Activated CD8-positive, alpha-beta memory T cell treated with anti-CD3 and anti-CD28 coated beads for 1 hour (primary cell): ENCODE measurements at places on chromosomes 7 and 10.

- no peak for DNase-seq
Measured at GRCh38 chr7:42924223-42924838, 7.6 kb downstream of the PSMA2 start.

- no peak for DNase-seq
Measured at GRCh38 chr10:12735843-12736462, 265.6 kb downstream of the CCDC3 start.

GRCh38 chr7:132049462-132050304 is 493.3 kb upstream of the PODXL start:
- DNase-seq, result no peak

DNA sequence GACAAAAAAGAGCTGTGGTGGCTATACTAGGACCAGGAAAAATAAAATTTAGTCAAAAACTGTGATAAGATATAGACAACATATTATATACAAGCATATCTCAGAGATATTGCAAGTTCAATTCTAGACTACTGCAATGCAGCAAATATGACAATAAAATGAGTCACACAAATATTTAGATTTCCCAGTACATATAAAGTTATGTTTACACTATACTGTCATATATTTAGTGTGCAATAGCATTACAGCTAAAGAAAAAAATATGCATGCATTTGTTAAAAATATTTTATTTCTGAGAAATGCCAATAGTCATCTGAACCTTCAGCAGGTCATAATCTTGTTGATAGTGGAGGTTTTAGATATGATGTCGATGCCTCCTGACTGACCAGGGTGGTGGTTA is 72.1 kb downstream of the AKR1C4 start:
- DNase-seq, result no peak

- DNase-seq, result no peak
Measured at GRCh38 chr10:131621784-131622624, 278.8 kb upstream of the PPP2R2D start.

- no peak for DNase-seq
Measured at GRCh38 chr7:11009631-11010030, 36.0 kb downstream of the PHF14 start.

- no peak for DNase-seq
Measured at GRCh38 chr7:113548137-113548536, 370.7 kb downstream of the PPP1R3A start.

DNA sequence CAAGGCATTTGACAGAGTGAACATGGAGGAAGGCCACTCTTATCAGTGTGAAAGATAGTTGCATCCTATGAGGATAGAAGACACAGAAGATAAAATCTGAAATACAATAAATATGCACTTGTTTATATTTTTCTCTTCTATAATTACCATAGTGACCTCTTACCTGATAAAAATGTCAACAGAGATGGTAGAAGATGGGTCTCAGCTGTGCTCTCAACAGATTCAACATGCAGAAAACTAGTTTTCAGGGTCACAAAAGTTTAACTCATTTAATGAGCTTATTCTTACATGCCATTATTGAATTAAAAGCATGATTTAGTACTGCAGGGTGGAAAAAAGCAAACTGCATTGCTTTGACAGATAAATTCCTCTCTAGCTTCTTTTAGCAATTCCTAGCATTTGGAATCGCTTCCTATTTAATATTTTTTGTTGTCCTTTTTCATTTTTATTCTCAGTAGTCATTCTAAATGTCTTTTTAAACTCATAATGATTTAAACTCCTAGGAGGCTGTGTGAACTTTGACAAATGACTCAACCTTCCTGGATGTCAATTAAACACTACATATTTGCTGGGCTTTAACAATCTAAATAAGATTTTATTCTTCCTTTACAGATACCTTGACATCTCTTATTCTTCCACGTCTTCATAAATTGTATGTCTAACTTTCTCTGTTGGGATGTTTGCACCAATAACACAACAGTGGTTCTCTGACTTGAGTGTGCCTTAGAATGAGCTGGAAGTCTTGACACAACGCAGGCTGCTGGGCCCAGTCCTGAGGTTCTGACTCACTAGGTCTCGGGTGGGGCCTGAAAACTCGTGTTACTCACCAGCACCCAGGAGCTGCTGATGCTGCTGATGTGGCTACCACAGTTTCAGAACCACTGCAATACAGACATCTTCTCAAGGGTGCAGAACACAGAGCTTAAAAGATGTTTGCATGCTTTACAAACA is 565.5 kb upstream of the IGFBP3 start:
- DNase-seq, result no peak

DNA sequence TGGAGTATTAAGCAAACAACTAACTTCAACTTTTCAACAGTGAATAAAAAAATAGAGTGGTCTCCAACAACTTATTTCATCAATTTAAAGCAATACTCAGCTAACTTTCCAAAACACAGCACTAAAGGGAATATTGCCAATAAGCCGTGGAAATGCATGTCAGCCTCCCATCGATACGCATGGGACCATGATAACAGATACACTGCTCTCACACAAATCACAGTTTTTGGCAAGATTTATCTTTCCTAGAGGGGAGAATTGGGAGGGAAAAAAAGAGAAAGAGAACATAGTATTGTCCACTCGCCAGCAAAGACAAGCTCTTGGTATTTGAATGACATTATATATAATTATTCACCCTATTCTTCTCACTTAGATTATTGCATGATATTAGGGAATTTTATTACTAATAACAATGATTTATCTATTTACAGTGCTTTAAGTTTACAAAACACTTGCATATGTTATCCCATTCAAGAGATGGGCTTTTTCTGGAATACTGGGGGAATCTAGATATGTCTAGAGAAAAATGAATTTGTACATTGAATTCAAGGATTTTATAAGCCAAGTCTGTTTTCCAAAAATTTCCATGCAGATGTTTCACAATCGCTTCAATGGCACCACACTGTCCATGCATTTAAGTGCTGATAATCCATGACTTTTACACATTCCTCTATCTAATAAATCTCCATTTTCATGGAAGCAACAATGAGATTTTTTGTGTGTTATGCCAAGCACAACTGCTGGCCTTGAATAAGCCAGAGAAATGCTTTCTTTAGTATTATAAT is 194.0 kb upstream of the MGMT start:
- no peak for DNase-seq

DNA sequence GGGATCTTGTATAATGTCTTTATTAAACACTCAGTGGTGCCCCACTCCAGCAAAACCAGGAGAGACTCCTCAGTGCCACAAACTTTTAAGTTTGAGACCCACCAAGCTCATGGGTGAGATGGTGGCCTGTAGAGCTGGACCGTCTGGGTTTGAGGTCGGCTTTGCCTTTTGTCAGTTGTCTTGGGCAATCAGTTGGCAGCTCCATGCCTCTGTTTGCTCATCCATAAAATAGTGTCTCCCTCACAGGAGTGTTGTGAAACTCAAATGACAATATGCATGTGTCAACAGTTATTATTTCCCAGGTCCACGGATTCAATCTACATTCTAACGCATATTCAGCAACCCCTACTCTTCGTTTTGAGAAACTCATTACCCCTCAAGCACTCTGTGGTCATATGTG is 367.8 kb upstream of the C7orf33 start:
- DNase-seq, result no peak

DNA sequence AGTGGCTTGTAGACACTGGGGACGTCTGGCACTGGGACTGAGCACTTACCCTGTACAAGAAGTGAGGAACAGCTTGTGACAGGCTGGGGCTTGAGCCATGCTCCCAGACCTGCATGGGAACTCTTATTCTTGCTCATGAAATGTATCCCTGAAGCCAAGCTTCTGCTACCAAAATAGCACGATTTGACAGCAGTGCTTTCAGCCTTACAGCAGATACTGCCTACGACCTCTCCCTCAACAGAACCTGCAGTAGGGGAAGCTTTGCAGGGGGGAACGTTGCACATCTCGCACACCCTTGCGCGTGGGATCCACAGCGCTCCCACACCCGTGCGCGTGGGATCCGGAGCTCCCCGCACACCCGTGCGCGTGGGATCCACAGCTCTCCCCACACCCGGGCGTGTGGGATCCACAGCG is 88.0 kb downstream of the CREM start:
- no peak for DNase-seq

GRCh38 chr10:102396317-102396650 is 779 bp downstream of the NFKB2 start:
- DNase-seq, result no peak

DNA sequence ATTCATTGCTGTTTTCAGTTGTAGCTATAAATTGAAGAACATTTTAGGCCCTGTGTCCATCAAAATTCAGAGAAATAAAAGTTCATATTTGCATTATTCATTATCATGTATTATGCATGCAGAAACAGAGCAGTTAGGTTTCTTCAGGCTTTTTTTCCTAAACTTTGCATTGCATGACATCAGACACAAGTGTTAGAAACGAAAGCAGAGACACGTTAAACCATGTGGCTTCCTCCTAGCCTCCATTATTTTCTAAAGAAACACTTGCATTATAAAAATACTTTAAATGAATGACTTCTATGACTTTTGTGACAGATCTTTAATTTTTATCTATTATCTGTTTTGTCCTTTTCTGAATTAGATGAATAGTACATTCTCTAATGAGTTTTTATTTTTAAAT is 8.8 kb upstream of the EBLN1 start:
- no peak for DNase-seq

DNA sequence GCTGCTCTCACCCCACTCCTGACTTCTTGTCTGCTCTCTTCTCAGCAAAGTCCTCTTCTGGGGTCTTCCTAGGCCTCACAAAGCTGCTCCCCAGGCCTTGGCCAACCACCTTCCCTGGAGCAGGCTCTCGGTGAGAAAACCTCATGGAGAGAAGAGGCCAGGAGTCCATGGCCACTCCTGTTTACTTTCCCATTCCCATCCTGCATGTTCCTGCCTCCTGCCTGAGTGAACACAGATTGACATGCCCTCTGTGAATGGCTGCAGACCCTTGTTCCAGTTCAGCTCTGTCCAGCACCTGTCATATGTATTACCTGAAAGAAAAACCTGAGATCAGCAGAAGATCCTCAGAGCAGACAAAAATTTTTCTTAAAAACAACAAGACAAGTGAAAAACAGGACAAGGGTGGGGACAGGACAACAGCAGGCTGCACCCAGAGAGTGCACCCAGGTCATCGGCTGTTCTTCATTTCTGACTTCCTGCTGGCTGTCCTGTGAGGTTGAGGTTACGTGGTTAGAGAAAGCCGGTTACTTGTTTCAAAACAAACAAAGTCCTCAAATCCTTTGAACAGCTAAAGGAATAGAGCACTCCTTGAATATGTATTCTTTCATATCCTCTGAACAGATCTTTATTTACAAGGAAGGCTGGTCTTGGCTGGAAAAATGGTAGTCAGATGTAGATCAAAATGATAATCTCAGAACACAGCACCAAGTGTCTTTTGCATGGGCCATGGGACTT is 34.0 kb upstream of the DLD start:
- no peak for DNase-seq

DNA sequence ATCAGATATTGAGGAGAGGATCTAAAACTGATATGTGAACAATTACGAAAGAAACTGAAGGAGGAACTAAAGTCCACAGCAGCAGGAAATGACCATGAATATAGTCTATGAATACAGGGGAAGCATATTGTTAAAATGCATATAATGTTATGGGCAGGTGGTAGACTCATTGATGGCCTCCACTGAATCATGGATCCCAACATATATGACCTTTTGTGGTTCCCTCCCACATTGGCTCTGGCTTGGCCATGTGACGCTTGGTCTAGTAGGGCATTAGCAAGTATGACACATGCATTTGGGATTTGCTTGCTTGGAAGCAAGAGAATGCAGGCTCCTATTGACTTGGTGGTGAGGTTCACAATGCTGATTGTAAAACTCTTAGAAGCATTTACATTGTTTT is 55.2 kb upstream of the RAB18 start:
- DNase-seq, result no peak

DNA sequence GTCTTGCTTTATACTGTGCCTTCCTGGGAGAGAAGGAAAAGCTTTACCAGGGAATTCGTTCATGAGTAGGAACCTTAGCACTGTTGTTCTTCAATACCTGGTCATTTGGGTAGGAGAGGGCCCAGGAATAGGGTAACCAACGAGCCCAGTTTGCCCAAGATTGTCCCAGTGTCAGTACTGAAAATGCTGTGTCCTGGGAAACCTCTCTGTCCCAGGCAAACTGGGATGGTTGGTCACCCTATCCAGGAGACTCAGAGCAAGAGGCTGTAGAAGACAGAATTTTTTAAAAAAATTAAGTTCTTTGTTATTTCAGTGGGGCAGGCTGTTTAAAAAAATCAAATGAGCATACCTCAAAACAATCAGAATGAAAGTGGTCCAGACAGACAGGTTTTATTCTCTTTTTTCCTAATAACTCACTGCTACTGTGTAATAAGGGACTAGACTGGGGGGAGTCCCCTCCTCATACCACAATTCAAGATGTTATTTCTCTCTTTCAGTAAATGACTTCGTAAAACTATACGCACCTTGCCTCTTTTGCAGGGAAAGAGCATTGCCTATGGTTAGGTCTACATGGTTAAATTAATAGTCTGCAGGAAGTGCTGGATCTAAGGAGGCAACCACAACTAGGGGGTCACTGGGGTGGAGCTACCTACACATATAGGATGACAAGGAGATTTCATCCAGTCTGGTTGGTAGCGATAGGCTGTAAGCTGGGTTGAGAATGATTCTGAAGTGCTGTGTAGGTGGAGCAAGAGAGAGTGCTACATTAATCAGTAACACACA is 41.1 kb upstream of the FAM133B start:
- no peak for DNase-seq

GRCh38 chr7:74622228-74622749 is 35.2 kb upstream of the GTF2I start:
- DNase-seq, result no peak

DNA sequence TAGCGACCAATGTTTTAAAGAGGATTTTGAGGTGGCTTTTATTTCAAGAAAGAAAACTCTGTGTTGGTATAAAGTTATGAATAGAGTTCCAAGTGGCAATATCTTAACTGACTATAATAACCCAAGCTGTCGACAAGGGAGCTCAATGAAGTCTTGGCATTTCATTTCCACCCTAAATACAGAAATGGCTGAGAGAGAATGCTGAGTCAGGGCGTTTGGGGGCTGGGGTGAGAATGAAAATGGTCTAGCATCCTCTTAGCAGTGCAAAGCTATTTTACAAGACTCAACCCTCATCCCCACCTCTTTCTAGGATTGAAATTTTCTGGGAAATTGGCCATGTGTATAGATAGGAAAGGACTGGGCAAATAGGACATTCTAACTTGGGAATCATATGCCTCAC is 759.1 kb downstream of the KCNMA1 start:
- DNase-seq, result no peak

GRCh38 chr7:2843711-2844152 is 376 bp downstream of the GNA12 start:
- no peak for DNase-seq

GRCh38 chr7:4345004-4345403 is 337.1 kb upstream of the FOXK1 start:
- no peak for DNase-seq

- no peak for DNase-seq
Measured at GRCh38 chr7:26549281-26549944, 257.8 kb downstream of the SNX10 start.

- DNase-seq, result no peak
Measured at GRCh38 chr7:111540199-111540815, 22.0 kb downstream of the IMMP2L start.

DNA sequence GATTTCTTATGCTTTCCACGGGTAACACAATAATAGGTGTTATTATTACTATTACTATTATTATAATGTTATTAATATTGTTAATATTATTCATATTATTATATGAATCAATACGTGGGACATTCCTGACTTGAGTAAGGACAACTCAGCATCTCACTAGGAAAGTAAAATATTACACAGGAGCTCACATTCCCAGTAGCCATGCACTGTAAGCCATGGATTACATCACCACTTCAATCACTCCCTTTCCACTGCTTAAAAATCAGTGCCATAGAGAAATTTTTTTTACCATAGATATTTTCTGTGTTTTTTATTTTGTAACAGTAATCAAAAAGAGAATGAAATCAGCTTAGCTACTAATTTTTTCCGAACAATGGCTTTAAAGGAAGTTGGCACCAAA is 68.5 kb upstream of the DGKI start:
- DNase-seq, result no peak
